ENCODE measurements at places on chromosomes 1 and 21. TPM values are rescaled to one million over a fixed set of nuclear protein-coding genes. Genes with fewer than 3 reads are reported as not detected.

The MPC2 gene
- total RNA-seq, result 35.2 TPM

The RNU1-3 gene
- 1,267 TPM for total RNA-seq

DNA sequence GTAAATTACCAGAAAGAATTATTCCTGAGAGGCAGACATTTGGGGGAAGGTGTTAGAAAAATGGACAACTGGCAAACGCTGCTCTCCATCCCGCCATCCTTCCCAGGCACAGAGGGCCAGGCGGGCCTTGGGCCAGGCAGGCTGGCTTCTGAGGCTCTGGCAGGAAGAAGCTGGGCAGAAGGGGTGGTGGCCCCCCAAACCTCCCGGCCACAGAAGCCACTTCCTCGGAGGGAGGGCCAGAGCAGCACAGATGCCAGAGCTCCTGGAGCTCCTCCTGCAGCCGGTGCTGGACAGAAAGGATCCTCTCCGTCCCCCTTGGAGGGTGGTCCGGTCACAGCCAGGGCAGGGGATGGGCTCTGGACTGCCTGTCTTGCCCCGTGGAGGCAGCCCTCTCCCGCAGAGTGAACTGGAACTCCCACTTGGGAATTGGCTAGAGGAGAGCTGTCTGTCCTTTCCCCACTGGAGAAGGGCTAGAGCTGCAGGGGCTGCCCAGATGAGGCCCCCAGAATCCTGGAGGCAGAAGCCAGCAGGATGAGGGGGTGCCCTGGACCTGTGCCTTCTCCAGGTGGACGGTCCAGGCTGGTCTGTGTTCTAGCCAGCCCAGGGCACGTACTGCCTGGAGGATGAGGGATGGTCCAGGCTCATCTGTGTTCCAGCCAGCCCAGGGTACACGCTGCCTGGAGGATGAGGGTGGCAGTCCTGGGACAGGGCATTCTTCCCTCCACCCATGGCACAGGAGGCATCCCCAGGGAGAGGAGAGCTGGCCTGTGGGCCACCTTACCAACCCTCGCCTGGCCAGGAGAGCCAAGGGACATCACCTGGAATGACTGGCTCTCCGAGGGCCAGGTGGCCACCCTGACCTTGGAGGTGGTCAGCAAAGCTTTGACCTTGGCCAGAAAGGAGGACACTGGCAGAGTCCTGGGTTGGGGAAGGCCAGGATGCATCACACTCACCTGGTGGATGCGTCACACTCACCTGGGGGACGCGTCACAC lies 47.4 kb upstream of the ACTRT2 start:
- no peak for DNase-seq

DNA sequence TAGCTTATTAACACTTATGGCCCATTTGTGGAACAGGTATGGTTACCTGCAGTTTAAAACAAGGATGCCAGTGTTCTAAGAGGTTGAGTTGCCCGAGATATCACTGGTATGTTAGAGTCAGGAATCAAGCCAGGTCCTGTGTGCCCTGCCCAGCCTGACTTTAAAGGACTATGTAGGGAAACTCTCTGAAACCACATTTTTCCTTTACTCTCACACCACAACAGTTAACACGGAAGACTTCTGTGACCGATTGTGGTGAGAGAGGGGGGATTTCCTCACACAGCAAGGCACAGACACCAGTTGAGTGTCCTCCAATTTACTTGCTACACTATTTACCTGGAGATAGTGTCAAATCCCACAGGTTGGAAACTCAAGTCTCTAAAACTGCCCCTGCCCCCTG lies 47.8 kb downstream of the UCK2 start:
- no peak for DNase-seq

GRCh38 chr1:87398641-87399040 lies 70.0 kb downstream of the LMO4 start:
- DNase-seq, result no peak

GRCh38 chr1:61222240-61222639 lies 139.9 kb downstream of the NFIA start:
- no peak for DNase-seq

DNA sequence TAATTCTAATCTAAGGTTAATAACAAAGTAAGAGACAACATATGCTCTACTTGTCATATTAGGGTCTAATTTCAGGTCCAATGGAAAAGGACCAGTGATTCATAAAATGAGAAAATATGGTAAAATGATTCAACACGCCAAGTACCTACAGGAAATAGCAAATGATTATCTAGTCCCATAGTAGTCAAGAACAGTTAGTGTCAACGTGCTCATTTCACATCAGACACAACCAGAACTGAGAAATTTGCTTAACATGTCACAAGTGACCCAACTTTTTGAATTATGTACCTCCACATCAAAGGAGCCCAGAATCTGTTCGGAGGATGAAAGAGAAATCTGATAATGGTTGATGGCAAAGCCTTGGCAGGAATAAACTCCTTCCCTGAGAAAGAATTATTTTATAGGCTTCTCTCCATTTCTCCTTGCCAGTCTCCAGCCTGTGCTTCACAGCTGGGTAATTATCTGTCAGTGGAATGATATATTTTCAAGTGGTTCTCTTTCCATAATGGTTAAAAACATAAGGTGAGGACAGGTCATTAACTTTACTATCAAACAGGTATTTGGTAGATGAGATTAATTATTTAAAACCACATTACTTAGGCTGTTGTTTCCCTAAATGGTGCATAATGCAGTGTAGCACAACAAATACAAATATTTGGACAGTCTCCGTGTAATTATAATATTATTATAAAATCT lies 83.2 kb downstream of the APP start:
- no peak for DNase-seq

DNA sequence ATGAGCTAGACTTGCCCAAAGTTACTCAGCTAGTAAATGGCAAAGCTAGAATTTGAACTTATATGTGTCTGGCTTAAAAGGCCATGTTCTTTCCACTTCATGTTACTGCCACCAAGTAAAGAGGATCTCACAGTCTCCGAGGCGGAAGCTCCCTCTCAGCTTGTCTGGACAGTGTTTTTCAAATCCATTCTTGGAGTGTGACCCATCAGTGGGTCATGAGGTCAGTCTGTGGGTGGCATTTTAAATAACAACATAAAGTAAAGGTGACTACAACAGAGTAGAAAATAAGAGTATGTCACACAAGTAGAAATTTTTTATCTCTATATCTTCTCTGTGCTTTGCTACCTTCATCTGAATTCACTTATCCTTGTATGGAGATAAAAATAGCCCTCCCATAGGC lies 3.2 kb upstream of the HMGB4 start:
- DNase-seq, result no peak

Data from WTC11 (cell line).